Lung microvascular endothelial cell (primary cell): ENCODE measurements at places on chromosomes 1 and 21.

- no peak for DNase-seq
Measured at GRCh38 chr21:41360072-41360821, 1.6 kb upstream of the MX2 start.

DNA sequence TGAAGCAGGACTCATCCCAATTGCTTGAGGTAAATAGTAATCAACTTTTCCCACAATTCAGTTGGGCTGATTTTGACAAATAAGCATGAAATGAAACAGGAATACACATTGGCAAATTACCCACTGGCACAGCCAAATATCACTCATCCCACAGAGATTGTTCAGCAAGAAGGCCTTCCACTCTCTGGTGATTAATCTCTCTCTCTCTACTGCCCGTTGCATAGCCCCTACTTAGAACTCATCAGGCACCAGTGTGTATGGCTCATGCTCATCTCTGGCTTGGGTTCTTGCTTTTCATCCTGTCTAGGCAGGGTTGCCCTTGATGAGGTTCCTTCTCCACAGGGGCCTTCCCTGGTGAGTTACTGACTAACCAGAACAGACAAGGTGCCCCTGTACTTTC, 1.1 kb downstream of the BSDC1 start:
- peak; percentile 24 for DNase-seq

DNA sequence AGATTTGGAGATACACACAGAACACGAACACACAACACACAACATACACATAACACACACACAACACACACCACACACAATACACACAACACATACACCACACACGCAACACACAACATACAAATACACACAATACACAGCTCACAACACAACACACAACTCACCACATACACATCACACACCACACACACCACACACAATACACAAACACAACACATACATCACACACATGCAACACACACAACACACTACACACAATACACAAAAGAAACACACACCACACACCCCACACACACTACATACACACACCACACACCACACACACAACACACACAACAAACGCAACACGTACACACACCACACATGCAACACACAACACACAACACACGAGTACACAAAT, 29.1 kb upstream of the C1orf174 start:
- DNase-seq = no peak

- no peak for DNase-seq
Measured at GRCh38 chr1:110449661-110450651, 993 bp upstream of the PROK1 start.

- no peak for DNase-seq
Measured at GRCh38 chr1:24536391-24536840, 19.5 kb upstream of the NCMAP start.

GRCh38 chr1:171783816-171784530, 2.5 kb downstream of the METTL13 start:
- DNase-seq = no peak

DNA sequence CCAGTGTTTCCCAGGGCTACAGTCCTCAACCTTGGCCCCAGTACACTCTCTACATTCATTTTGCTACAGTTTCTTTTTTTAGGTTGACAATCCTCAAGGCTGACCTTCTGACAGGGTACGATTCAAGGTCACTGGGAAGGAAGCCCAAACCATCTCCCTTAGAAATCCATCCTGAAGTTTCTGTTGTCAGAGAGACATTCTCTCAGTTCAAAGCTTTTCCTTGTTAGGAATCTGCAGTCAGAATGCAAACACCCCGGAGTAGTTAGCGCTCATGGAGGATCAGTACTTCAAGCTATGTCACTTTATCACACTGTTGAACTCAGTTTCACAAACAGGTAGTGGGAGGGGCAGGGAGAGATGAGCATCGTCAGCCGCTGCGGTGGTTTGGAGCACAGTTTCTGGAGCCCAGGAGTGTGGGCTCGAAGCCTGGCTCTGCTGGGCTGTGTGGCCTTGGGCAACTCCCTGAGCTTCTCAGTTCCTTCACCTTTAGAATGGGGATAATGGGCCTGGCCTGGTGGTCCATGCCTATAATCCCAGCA, 4.2 kb downstream of the SLC2A5 start:
- DNase-seq = no peak

DNA sequence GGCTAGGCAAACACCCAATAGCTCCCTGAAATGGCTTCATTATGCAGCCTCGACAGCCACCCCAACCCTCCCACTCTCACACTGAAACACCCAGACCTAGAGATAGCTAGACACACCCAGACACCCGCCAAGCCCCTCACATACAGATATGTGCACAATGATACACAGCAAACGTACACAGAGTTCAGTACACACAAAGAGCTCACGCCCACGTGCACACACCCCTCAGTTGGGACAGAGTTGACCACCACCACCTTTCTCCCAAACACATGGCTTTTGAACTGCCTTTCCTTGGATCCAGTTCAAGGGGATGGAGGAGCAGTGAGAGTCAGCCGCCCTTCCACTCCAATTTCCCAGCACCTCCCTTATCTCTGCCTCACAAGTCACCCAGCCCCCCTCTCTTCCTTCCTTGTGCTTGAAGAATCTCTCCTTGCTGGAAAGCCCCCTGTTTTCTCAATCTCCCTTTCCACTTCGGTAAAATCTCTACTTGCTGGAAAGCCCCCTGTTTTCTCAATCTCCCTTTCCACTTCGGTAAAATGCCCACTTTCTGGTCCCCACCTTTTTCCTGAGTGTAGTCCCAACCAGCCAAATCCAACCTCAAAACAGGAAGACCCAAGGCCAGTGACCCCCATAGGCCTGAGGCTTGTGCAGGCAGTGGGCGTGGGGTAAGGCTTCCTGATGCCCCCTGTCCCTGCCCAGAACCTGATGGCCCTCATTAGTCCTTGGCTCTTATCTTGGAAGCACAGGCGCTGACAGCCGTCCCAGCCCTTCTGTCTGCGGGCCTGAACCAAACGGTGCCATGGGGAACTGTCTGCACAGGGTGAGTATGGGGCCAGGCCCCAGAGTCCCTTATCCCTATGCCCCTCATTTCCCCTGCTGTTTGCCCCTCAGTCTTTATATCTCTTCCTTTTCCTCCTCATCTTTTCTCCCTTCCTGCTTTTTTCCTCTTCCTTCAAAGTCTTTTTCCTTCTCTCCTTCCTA, at the start of gene ACKR1:
Gene ACKR1 (plus strand): TSS at position 715 of the 981 bp plus-strand sequence. CDS start 85 bp downstream, at position 800.
- no peak for DNase-seq

- peak; percentile 74 for DNase-seq
Measured at GRCh38 chr1:60620087-60620486, 462.3 kb upstream of the NFIA start.

- no peak for DNase-seq
Measured at GRCh38 chr1:17819129-17819802, 64.1 kb downstream of the ACTL8 start.

GRCh38 chr1:170261669-170262068, 115.9 kb downstream of the NTMT2 start:
- no peak for DNase-seq

- no peak for DNase-seq
Measured at GRCh38 chr1:17212487-17213121, 7.7 kb downstream of the PADI1 start.

DNA sequence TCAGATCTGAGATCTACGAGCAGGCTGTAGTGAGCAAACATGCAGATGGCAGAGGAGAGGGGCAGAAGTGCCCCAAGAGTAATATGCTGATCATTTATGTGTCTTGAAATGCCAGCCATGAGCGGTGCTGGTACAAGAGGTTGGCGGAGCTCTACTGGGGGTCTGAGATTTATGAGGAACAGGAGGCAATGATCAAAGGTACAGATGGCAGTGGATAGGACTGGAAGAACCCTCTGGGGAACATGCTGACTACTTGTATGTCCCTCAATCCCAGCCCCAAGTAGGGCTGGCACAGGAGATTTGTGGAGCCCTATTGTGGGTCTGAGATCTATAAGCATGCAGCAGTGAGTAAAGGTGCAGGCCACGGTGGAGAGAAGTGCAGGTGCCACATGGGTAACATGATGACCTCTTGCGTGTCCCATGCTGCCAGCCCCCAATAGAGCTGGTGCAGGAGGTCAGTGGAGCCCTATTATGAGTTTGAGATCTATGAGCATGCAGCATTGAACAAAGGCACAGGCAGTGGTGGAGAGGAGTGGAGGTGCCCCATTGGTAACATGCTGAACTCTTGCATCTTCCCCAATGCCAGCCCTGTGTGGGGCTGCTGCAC, 97.2 kb upstream of the ZNF678 start:
- DNase-seq = no peak

GRCh38 chr1:72013161-72013560, 269.2 kb downstream of the NEGR1 start:
- DNase-seq = no peak

DNA sequence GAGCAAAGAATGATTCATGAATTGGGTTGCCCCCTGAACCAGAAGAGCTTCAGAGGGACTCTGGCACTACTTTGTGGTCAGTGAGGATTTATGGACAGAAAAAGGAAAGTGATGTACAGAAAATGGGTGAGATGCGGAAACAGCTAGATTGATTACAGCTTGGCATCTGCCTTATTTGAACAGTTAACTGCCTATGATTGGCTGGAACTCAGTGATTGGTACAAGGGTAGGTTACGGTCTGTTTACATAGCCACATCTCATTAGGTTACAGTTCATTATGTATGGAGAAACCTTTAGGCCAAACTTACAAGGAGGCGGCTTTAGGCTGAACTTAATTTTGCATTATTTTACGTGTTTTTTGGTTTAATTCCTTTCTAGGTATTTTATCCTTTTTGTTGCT, 29.0 kb upstream of the RHOU start:
- no peak for DNase-seq

- no peak for DNase-seq
Measured at GRCh38 chr1:165942927-165943597, 115.6 kb downstream of the UCK2 start.
